ENCODE measurements at places on chromosomes 2 and 18. TPM values are rescaled to one million over a fixed set of nuclear protein-coding genes. Genes with fewer than 3 reads are reported as not detected.

The GALNT14 gene
- total RNA-seq: 6.0 TPM

The GAL3ST2 gene
- 0.09 TPM for total RNA-seq

The COLEC12 gene
- 2.0 TPM for total RNA-seq

The SCG2 gene
- total RNA-seq: 0.25 TPM

The MARCHF4 gene
- total RNA-seq: 0.46 TPM

GRCh38 chr2:144233733-144234541 lies 286.0 kb downstream of the ZEB2 start:
- DNase-seq: no peak

DNA sequence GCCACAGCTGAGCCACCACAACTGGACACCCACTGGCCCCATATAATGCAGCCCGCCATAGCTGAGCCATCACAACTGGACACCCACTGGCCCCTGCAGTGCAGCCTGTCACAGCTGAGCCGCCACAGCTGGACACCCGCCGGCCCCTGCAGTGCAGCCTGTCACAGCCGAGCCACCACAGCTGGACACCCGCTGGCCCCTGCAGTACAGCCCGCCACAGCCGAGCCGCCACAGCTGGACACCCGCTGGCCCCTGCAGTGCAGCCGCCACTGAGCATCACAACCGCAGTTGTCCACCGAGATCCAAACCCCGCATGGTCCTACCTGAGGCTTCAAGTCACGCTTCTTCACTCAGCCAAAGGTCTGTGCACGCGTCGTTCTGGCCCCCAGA lies 134.2 kb downstream of the PXDN start:
- no peak for DNase-seq

DNA sequence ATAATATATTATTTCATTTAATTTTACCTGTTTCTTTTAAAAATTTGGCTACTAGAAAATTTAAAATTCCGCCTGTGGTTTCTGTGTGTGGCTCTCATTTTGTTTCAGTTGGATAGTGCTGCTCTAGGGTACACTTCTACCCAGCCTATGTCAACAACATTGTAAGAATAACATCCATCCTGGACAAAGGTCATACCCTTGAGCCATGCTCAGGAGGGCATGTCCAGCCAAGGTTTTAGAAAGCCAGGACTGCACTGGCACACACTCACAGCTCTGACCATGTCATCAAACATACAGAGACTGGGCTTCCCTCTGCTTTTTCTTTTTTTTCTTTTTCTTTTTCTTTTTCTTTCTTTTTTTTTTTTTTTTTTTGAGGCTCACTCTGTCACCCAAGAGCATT lies 96.1 kb downstream of the CTIF start:
- no peak for DNase-seq

GRCh38 chr2:5089409-5089808 lies 602.8 kb upstream of the SOX11 start:
- DNase-seq: no peak

DNA sequence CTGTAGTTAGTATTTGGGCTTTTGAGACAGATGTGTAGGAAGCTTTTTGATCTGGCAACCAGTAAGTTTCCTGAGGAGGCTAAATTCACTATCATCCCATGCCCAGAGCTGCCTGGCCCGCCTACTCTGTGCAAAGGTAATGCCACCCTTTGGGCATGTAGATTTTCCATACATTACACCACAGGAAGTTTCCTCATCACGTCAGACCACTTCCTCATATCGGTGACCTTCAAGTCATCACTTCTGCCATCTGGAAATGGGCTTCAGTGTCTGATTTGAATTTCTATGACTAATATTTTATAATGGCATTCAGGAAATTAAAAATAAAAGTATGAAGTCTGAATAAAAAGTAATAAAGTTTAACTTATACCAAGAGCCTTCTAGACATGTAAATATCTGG lies 825.4 kb downstream of the DCDC2C start:
- DNase-seq: no peak

- no peak for DNase-seq
Observed at GRCh38 chr18:48693625-48694262, 154.9 kb downstream of the CTIF start.

DNA sequence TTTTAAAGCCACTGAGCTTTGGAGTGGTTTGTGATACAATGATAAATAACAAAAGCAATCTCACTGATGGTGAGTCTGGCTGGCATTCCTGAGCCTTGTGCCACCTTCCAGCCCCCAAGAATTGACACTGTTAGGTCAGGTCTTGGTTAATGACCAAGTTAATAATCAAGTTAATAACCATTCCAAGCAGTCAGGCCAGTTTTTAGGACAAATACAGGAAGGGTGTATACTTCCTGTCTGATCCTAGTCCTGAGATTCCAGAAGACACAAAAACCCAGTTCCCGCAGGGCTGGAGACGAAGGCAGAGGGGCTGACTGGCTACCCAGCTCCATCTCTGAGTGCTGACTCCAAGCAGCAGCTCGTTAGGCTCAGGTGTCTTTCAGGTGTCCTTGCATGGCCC lies 74.6 kb upstream of the LAPTM4A start:
- no peak for DNase-seq

DNA sequence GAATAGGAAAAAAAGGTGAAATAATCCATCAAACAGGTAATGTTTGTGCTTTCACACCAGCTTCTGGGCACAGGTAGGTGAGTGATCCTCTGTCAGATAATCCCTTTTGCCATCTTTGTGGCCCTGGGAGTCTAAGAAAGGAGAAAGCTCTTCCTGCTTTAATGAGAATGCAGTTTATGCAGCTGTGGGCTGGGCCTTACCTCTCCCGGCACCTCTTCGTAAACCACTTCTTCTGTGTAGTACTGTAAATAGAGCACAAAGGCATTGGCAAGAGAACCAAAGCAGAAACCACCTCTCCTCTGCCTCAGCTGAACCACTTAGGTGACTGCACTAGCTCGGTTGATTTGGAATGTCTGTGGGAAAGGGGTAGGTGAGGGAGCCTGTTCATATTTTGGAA lies 4.9 kb downstream of the NEB start:
- DNase-seq: no peak

- DNase-seq: no peak
Observed at GRCh38 chr2:36708041-36708741, 11.7 kb downstream of the VIT start.

DNA sequence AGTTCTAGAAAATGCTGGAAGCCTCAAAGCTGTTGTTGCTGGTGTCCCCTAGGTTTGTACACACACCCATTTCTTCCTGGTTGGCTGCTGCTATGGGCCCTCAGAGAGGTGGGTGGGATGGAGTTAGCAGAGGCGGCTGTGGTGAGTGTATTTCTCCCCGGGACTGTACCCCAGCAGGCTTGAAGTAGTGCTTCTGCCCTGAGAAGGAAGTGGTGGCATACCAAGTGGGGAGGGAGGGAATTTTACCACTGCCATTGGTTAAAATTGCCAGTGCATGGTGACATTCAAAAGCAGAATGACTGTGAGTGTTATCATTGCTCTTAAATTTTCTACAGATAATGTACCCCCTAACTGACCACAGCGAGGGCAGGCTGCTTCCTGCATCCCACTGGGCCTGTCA lies 125.6 kb upstream of the CAPN13 start:
- DNase-seq: no peak

DNA sequence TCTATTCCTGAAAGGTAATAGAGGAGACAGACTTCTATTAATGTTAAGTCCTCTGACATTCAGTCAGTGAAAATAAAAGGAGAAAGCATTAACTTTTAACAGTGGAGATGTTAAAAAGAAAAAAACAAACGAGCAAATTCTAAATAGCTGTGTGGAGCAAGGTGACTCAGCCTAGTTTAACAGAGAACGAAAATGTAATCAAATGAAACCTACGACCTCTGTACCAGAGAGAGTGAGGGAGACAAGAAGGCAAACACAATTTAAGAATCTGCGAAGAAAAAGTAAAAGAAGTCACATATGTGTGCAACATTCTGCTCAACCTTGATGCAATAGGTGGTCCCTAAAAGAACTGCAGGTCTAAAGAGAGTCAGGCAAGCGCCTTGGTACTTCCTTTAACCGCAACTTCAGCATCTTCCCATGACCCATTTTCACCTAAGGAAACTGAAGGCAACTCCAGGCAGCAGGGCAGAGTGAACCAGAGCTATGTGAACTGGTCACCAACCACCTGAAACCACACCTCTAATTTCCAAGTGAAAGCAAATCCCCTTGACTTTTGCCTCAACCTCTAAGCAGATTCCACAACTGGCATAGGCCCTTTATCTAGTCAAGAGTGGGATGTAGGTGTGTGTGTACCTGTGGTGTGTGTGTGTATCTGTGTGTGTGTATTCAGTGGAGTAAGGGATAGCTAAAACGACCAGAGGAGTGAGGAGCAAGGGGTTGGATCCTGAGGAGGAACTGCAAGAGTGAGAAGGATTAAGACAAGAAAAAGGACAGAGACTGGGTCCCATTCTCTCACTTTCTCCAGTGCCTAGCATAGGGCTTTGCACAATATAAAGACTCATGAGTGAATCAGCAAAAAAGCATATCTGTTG lies 43.0 kb downstream of the FIGN start:
- no peak for DNase-seq

DNA sequence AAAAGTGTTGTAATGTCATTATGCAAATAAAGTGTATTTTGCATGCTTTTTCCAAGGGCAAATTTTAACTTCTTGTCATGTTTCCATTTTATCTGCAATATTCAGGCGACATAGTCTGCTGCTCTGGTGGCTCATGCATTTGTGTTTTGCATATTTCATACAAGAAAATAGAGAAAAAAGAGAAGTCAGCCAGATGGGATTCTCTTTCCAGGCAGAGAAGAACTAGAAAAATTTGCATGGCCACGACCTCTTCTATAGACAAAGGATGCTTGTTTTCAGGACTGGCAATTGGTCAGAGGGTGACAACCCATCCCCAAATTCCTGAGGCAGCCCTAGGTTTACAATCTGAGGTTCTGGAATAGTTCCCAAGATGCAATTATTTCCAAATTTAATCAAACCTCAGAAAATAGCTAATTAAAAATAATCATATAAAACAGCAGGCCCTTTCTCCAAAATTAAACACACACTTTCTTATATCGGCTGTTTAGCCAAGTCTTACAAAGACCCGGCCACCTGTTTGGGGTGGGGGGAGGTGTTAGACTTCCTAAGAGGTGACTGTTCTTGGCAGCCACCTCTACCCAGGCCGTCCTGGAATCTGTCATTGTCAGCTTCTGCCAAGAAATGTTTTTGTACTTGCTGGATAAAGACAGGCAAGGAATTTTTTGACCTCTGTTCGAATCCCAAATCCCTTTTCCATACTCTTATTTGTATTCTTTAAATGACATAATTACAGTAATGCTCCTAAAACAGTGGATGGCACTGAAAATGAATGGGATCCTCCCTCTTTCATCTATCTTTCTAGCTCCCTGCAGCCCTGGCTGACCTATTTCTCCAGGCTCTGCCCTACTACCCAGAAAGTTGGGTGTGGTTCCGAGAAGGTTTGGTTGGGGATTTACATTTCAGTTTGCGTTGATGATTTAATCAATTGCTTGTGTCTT lies 20.8 kb upstream of the SOS1 start:
- DNase-seq: peak; percentile 3

DNA sequence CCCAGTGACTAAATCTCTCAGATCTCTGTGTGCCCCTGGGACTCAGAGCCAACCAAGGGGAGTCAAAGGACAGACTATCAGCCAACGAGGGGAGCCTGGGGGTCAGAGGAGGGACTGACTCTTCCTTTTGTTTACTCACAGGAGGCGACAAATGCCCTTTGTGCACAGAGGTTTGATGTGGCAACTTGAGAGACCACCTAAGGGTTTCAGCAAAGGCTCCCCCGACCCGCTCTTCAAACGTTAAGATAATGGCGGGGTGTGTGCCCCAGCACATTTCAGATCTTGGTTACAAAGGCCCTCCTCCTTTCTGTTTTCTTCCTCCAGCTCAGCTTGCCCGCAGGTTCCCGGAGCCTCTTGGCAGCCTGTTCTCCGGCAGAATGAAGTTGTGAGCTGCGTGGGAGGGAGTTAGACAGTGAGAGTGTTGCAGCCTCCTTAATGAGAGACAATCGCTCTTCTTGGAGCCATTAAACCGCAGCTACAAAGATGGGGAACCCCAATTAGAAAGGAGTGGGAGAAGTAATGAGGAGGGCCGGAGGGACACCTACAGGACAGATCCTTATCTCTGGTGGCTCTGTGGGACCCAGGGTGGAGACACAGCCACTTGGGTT lies 76.2 kb downstream of the KIAA2012 start:
- DNase-seq: peak; percentile 92

GRCh38 chr18:42131930-42132244 lies 176.9 kb downstream of the PIK3C3 start:
- DNase-seq: no peak

- peak; percentile 88 for DNase-seq
Observed at GRCh38 chr2:5365871-5366461, 326.2 kb upstream of the SOX11 start.

- no peak for DNase-seq
Observed at GRCh38 chr2:239236808-239237205, 164.0 kb downstream of the HDAC4 start.

- DNase-seq: no peak
Observed at GRCh38 chr18:3914833-3915610, 465.1 kb downstream of the TGIF1 start.
